ENCODE measurements at places on chromosomes 11 and 22. TPM values are rescaled to one million over a fixed set of nuclear protein-coding genes. Genes with fewer than 3 reads are reported as not detected.
A peak's percentile ranks its signal among the peaks of the same experiment; 100 is the strongest.

GRCh38 chr11:79413268-79413667, 27.6 kb downstream of the TENM4 start:
- no peak for DNase-seq

DNA sequence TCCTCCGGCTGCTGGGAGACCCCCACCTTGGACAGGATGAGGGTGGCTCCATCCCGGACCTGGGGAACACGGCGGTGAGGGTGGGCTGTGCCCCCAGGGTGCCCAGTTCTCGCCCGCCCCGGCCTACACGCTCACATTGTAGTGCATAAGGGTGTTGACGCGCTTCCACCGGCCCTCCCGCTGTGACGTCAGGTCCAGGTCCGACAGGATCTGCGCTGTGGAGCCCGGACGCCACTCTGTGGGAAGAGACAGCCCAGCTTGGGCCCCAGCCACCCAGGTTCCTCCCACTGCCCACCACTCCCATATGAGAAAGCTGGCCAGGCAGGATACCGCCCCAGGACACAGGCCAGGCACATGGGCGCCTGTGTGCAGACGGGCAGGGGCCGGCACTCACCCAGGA, 8.3 kb upstream of the MAPK11 start:
- no peak for DNase-seq

GRCh38 chr11:128042290-128042751, 545.0 kb downstream of the ETS1 start:
- no peak for DNase-seq

- DNase-seq: no peak
These were observed 202.4 kb downstream of the BARX2 start for GRCh38 chr11:129578006-129578405.

GRCh38 chr11:35619855-35620640, 1.8 kb downstream of the FJX1 start:
- DNase-seq: no peak

GRCh38 chr11:89267660-89268302, 90.1 kb downstream of the TYR start:
- DNase-seq: no peak

- DNase-seq: no peak
These were observed 111.0 kb upstream of the ARHGAP42 start for GRCh38 chr11:100575860-100576717.

DNA sequence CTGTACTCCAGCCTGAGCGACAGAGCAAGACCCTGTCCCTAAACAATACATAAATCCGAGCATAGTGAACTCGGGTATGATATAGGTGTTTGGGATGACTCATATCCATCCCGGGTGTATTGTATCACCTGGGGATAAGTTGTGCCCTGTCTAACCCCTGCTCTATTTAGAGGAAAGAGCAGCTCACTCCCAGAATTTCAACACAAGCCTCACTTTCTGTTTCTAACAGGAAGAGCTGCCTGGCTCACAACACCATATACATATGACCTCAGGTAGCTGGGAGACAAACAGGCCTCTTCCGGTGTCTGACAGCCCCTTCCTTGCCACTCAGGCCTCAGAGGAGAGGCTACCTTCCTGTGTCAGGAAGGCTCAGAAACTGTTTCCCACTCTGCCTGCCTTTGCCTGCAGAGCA, 9.9 kb upstream of the MICALL1 start:
- no peak for DNase-seq

DNA sequence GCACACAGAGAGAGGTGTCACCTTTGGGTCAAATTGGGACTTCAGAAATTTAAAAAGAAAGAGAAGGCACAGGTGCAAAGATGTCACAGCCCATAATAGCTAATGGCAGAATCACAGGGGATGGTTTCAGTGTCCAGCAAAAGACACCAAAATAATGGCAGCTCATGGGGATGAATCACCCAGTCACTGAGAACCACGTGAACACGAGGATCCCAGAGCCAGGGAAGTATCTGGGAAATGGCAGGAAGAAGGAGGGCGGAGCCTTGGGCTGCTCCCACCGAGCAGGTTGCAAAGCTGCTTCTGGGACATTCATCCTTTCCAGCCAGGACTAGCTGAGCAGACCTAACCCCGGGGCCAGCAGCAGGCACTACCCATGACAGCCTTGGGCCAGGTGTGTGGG, 45.6 kb downstream of the TRMU start:
- DNase-seq: no peak

GRCh38 chr22:31448382-31448781, 41.3 kb downstream of the EIF4ENIF1 start:
- no peak for DNase-seq

DNA sequence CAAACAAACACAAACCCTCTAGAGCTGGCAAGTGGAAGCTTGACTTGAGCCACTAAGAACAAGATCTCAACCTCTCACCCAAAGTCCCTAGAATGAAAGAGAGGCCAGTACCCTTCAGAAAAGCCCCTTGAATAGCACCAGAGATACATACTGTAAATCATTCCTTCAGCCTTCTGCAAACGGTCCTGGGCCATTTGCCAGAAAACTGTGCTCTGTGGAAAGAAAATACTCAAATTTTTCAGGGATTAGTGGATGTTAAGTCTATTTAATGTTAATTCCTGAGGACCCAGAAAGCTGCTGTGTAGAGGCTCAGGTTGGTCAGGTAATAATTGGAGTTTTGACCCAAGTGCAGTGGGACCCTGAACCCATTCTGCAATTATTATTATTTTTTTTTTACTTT, 16.9 kb downstream of the SERPINH1 start:
- no peak for DNase-seq

DNA sequence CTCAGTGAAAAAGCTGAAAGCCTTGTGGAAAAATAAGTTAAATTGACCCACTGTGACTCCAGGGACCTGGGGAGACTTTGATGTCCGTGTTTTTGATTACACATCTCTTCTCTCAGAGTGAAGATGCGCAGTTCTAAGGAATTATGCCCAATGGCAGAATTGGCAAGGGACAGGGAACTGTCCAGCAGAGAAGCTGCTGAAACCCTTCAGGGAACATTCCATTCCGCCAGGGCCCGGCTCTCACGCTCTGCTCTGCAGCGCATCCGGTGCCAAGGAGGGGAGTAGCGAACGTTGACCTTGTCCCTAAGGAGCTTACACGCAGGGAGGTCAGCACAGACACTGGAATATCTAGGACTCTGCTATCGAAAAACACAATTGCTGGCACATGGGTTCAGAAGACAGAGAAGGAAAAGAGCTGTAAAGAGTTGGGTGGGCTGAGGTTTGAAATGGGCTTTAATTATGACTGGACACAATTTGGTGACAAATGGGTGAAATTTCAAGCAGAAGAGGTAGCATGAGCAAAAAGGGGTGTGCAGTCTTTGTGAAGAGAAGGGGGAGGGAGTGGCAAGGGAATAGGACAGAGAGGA, 64.5 kb upstream of the B3GAT1 start:
- DNase-seq: peak; percentile 87

- no peak for DNase-seq
These were observed 41.7 kb downstream of the EXPH5 start for GRCh38 chr11:108551651-108552462.

GRCh38 chr22:33400061-33400840, 342.1 kb upstream of the SYN3 start:
- no peak for DNase-seq

DNA sequence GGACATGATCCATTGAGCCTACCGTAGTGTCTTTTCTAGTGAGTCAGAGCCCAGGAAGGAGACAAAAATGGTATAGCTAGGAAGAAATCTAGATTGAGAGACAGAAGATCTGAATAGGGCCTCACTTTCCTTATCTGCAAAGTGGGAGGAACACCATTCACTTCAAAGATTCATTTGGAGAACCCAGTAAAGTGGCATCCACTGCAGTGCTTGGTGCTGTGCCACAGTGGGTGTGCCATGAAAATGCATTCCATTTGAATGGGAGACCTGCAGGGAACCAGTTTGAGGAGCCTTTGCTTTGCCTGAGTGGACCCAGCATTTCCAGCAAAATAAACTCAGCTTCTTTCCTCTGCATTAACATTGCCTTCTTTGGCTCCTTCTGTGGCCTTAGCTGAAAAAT, 470.5 kb upstream of the CADM1 start:
- DNase-seq: no peak

DNA sequence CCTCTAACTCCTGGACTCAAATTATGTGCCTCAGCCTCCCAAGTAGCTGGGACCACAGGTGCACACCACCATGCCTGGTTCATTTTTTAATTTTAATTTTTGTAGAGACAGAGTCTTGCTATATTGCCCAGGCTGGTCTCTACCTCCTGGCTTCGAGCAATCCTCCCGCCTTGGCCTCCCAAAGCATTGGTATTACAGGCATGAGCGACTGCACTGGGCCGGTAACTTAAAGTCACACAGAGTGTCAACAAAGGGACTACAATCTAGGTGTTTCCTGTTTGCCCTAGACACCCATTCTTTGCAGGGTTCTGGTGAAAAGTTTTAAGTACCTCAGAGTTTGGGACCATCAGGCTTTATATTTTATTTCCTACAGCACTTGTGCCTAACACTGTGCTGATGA, 8.4 kb downstream of the UVRAG start:
- DNase-seq: no peak

DNA sequence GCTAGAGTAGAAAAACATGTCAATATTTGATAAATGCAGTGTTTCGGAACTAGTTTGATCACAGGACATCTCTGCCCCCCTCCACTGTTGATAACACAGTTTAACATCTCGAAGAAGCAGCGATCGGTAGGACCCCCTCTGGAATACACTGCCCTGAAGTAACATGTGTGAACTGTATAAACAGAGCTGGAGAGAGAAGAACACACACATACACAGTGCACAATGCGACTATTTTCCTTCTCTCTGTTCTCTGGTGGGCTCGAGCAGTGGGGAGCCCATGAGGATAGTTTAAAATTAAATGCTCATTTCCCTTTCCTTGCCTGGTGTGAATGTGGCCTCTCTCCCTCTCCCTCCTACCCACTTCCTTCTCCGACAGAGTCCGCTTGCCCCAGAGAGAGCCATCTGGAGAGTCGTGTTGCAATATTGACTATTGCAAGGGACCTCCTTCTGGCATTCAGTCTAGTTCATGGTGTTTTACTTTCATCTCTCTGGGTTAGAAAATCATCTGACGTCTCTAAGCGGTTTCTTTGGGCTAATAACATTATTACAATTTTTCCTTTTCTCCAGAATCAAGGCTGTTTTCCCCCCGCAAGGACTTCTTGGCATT, 51.6 kb upstream of the BARX2 start:
- DNase-seq: no peak

- DNase-seq: no peak
These were observed 77.2 kb downstream of the SIK3 start for GRCh38 chr11:117020869-117021564.

GRCh38 chr11:59900366-59901126, 22.0 kb downstream of the OOSP3 start:
- no peak for DNase-seq

DNA sequence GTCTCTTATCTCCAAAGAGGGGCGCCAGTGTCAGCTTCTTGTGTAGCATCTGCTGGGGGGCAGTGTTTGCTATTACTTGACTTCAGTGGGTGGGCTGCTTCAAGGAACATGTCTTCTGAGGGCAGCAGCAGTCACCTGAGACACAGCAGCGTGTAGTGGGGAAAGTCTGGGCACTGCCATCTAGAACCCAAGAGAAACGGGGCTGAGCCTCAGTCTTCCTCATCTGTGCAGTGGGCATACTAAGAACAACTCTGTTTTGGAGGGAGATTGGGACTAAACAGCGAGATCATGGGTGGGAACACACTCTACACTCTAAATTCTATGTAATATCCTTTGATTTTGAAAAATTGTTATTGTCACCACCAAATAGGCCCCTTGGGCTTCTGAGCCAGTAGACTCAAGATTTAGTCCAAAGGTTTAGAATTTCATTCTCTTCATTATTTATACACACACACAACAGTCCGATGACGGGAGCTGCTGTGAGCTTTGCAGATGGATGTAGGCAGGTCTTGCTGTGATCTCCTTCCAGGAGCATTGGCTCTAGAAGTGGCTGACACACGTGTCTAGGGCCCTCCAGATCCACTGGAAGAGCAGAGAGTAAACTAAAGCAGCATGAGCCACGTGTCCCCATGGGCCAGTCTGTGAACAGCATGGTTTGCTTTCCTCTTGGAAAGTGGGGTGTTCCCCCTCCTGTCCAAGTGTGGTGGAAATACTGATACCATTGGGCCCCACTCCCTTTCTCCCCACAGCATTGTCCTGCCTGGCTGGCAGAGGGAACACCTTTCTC, 51.8 kb downstream of the TRAF6 start:
- DNase-seq: no peak

DNA sequence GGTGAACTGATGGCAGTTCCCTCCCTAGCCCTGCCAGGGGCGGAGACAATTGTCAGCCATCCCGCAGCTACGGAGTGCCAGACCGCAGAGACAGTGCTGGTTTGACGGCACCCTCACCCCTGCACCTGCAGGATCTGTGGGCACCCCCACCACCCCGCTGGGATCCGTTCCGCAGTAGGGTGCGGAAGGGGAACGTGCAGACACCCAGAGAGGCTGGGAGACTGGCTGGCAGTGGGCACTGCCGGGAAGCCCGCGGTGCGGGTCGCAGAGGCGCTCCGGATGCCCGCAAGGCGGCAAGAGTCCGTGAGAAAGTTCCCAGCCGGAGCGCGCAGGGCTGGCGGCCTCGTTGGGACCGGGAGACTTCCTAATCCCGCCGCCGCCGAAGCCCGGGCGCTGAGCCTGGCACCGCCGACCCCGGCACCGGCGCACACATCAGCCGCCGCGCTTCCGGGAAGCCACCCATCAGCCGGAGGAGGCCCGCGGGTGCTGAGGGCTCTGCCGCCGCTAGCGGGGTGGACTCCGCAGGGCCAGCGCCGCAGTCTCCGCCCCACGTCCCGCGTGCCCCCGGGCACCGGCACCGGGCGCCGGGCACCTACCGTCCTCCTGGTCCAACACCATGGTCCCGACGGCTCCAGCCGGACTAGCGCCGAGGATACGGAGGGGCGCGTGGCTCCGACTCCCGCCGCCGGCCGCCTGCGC, 4.3 kb upstream of the LMO1 start:
- peak; percentile 80 for DNase-seq

- DNase-seq: peak; percentile 69
These were observed 19.3 kb upstream of the TMEM191C start for GRCh38 chr22:21447694-21448402.

DNA sequence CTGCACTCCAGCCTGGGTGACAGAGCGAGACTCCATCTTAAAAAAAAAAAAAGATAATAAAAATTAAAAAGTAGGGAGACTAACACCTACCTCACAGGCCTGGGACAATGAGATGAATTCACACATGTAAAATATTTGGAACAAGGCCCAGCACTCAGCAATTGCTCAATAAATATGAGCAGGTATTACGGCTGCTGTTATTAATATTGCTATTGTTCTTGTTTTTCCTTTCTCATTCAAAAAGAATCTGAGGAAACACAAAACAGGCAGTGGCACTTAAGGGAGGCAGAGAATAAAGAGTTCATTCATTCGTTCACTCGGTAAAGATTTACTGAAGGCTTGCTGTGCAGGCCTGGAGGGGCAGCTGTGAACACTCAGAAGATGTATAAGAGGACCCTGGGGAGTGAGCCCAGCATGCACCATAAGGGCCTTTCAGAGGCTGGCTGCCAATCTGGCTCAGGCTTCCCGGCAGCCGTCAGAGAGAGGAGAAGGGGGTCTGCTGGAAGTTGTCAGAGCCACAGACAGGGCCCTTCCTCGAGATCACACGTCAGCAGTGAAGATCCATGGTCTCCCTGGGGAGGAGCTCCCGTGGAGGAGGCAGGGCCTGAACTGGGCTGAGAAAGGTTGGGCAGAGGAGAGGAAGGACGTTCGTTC, 51.6 kb upstream of the TCF20 start:
- DNase-seq: no peak

The MS4A4E gene
- total RNA-seq: 3.2 TPM

The PANX2 gene
- total RNA-seq: 1.9 TPM

The HIPK3 gene
- 219 TPM for total RNA-seq

The C11orf97 gene
- total RNA-seq: not detected

The FXYD6 gene
- 21.5 TPM for total RNA-seq

The GAL3ST1 gene
- not detected for total RNA-seq

The MYOD1 gene
- not detected for total RNA-seq

The BLID gene
- total RNA-seq: 0.67 TPM

The MMP8 gene
- total RNA-seq: 2.6 TPM
